Placental pericyte (primary cell): ENCODE measurements at places on chromosomes 5 and 9. TPM values are rescaled to one million over a fixed set of nuclear protein-coding genes. Genes with fewer than 3 reads are reported as not detected.

The CPLANE1 gene
- 17.7 and 34.4 TPM in 2 replicates for total RNA-seq

The SLC1A1 gene
- total RNA-seq = 6.1 and 12.9 TPM in 2 replicates

The ISCA1 gene
- total RNA-seq = 16.2 and 25.1 TPM in 2 replicates

The ALDOB gene
- total RNA-seq = not detected in 2 replicates

The PITX1 gene
- 76.3 and 209 TPM in 2 replicates for total RNA-seq

The ZBTB5 gene
- 11.5 and 15.1 TPM in 2 replicates for total RNA-seq

The MARCHF6 gene
- 41.9 and 54.1 TPM in 2 replicates for total RNA-seq

The SPINK6 gene
- total RNA-seq = not detected in 2 replicates

The AK1 gene
- total RNA-seq = 23.2 and 39.1 TPM in 2 replicates
